Anterior cingulate cortex (tissue), 58 donors: ENCODE measurements at places on chromosomes 11 and 22.

GRCh38 chr22:20080445-20080775 is 369 bp downstream of the DGCR8 start:
- peak; percentile 76 for DNase-seq

GRCh38 chr11:68956547-68957254 is 24.1 kb downstream of the MRGPRD start:
- no peak for DNase-seq

- no peak for DNase-seq
Measured at GRCh38 chr22:40674274-40674673, 5.0 kb upstream of the MCHR1 start.

- DNase-seq: peak; percentile 43
Measured at GRCh38 chr11:1532014-1532586, 40.0 kb downstream of the DUSP8 start.

DNA sequence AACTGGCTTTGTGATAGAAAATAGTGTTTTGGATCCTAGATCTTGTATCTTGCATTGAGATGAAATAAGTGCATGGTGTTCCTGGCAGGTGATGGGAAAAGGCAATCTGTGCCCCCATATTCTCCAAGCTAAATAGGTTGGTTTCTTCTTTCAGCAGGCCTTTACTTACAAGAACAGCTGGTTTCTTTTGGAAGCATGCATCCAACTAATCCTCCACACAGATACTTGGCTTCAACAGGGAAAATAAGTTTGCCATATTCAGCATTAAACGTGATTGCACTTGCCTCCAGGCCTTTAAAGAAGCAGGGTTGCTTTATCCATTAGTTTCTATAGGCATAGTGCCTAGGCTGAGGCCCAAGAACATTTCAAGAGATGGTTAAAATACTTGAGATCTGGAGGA is 59.9 kb downstream of the APIP start:
- DNase-seq: no peak

- DNase-seq: no peak
Measured at GRCh38 chr11:134932761-134933160, 520.7 kb upstream of the B3GAT1 start.

DNA sequence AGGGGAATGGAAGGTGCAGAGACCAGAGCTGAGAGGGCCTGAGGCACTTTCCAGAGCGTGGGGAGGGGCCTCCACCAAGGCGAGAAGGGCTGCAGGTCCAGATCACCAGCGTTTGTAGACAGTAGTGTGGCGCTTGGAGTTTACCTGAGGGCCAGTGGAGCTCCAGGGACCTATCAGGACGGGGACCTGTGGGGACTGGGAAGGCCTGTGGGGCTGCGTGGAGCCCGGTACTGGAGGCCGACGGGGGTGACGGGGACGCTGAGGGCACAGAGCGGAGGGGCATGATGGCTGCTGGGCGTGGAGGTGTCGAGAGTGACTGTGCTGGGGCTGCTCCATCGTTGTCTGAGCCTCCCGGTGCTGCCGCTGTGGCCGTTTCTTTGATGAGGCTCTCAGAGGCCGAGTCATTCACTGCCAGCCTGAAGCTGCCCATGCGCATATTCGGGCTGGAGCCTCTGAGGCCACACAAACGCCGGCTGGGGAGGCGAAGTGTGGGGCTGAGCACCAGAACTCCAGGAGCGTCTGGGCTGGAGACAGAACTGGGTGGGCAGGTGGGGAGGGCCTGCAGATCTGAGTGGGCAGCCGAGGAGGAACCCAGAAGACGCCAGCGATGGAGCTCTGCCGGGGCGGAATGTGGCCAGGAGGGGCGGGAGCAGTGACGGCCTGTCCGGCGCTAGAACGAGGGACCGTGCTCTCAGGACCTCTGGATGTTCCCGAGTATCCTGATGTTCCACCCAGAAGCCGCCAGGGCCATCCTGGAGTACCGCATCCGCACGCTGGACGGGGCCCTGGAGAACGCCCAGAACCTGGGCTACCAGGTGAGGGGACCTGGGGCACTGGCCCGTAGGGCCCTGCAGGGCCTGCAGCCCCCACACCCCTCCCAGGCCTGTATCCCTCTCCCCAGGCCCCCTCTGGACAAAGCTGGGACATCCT is 2.6 kb downstream of the PGGHG start:
- DNase-seq: no peak

DNA sequence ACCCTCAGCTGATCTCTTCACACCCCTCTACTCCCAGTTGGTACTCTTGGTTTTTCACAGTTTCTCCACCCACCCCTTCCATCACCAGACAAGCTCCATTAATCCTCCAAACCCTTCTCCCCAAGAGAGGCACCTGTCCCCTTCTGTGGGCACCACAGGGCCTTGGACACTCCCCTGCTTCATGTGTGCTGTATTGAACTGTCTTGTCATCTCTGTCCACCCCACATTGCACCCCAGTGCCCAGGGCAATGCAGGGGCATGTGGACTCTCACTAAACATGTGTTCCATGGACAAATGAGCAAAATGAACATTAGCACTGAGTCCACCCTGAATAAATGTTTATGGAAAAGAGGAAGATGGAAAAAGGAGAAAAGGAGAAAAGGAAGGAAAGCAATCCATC is 181.4 kb downstream of the BCR start:
- DNase-seq: no peak

DNA sequence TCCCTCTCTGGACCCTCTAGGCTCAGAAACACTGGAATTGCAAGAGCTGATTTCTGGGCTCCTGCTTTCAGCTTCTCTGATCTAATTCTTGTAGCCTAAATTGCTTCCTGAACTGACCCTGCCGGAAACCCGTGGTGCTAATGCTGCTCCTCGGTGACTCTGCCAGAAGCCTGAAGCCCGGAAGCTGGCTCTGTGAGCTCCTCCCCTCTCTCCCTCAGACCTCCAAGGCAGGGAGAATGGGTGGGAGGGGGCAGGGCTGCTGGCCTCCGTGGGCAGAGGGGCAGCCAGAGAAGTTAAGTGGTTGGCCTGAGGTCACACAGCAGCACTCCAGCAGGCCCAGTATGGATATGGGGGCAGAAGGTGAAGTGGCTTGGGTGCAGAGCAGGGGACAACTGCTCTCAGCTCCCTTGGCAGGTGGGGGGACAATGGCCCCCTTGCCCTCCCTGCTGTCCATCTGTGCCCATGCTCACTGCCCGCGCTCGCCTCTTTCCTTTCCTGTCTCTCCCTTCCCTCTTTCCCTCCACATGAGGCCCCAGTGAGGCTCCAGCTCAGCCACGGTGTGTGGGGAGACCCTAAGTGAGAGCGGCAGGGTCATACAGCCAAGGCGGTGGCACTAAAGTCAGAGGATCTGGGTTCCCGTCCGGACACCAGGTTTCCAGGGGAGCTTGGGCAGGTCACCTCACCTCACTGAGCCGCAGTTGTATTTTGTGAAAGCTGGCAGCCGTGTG is 16.2 kb downstream of the CAPN5 start:
- DNase-seq: no peak

DNA sequence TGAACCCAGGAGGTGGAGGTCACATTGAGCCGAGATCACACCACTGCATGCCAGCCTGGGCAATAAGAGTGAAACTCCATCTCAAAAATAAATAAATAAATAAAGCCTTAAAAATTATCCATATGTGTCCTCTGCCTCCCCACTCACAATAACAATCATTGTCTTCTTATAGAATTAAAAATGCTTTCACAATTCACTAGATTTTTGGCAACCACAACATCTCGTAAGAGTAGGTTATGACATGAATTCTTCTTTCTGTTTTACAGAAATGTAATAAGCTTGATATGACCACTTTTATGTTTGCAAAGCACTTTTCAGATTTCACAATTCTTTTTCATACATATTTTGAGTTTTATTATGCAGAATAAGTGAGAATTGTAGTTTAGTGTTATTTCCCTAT is 54.5 kb upstream of the HSPA8 start:
- no peak for DNase-seq

GRCh38 chr11:116707746-116708145 is 65.0 kb downstream of the BUD13 start:
- no peak for DNase-seq

- DNase-seq: no peak
Measured at GRCh38 chr11:132866783-132867545, 665.3 kb downstream of the OPCML start.

GRCh38 chr22:23549198-23549595 is 30.9 kb downstream of the IGLL1 start:
- no peak for DNase-seq

GRCh38 chr11:64456509-64457320 is 97.8 kb downstream of the RPS6KA4 start:
- DNase-seq: no peak

- DNase-seq: no peak
Measured at GRCh38 chr11:122832721-122833470, 5.4 kb upstream of the CRTAM start.

GRCh38 chr11:86292912-86293616 is 9.0 kb upstream of the HIKESHI start:
- no peak for DNase-seq

DNA sequence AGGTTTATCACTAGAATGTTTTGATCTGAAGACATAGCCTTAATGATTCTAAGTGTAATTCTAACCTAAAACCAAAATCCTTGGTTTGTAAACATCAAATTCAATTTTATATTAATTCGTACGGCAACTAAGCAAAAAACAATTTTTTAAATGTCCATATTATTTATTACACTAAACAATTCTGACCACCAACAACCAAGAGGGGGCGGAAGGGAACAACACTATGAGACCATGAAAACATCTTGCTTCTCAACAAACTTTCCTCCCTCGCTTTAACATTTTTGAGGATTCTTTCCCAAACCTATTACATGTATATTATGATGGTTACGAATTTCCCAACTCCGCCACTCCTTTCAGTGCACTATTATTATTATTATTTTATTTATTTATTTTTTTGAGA is 6.5 kb upstream of the UCP2 start:
- no peak for DNase-seq

GRCh38 chr11:127110542-127110941 is 110.0 kb upstream of the KIRREL3 start:
- DNase-seq: no peak

DNA sequence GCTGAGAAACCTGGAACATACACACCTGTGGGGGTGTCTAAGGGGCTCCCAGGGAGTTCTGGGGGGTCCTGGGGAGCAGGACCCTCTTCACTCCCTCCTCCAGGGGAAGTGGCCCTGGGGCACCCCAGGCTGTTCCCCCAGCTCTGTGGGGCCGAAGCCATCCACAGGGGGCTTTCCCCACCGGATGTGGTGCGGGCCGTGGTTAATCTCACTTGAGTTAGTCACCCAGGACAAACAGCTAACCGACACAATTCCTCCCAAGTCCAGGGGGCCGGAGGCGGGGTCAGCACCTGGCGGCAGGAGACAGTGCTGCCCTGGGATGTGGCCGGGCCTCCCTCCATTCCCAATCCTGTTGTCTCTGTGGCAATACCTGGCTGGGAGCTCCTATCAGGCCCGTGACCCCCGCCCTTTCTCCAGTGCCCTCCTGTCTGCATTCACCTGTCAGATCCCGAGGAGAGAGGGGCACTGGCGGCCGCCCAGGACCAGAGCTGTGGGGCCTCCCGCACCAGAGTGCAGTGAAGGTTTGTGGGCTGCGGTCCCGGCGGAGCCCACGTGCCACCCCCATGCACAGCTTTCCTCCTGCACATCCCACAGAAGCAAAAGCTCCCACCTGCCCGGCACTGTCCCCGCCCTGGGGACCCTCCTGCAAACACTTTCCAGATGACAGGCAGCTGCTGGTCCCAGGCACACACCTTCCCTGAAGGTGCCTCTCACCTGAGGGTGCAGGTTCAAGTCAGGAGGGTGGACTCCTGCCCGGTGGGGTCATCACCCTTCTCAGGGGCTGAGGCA is 5.2 kb upstream of the MUC5AC start:
- DNase-seq: no peak

DNA sequence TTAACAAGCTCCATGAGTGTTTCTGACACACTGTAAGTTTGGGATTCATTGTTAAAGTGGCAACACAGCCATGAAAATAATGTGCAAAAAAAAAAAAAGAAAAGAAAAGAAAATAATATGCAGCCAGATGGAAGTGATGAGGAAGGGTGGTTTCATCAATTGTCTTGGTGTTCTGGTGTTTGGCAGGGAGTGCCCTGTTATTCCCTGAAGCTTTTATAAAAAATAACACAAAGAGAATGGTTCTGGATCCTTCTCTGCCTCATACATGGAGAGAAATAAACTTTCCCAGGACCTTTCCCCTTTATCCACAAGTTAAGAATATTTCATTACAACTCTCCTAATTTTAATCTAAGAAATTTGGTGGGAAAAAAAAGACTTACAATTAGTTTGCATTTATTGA is 16.7 kb downstream of the AMOTL1 start:
- DNase-seq: no peak

DNA sequence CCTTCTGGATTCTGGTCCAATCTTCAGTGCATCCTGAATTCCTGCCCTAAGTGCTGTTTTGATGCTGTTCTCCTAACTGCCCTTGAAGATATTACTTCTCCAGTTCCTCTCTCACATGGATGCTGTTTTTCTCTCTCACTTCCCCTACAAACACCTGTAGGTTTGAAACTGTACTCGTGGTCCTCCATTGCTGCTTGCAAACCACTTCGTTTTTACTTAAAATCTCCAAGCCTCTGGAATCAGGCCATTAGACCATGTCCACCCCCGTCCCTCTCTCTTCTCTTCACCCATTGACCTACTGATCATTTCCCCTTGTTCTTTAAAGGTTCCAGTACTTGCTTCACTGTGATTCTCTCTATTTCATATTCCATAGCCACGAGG is 988.1 kb downstream of the NTM start:
- no peak for DNase-seq

- DNase-seq: no peak
Measured at GRCh38 chr11:81444297-81444696, 1289.4 kb downstream of the FAM181B start.

GRCh38 chr11:66056501-66056900 is 4.3 kb downstream of the SF3B2 start:
- no peak for DNase-seq

DNA sequence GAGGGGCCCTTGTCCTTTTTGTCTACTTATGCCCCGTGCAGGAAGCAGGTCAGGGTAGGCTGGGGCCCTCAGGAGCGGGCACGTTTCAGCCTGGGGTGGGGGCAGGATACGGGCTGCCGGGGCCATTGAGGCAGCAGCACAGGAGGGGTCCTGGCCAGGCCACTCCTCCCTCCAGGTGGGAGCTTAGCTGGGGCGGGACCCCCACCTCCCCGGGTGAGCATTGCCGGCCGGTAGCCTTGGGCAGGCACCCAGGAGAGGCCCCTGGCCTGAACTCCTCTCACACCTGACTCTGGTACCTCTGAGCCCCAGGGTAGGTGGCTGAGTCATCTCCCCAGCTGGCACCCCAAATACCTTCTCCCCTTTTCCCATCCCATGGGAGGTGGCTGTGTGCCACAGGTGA is 5.0 kb upstream of the MUC6 start:
- no peak for DNase-seq

DNA sequence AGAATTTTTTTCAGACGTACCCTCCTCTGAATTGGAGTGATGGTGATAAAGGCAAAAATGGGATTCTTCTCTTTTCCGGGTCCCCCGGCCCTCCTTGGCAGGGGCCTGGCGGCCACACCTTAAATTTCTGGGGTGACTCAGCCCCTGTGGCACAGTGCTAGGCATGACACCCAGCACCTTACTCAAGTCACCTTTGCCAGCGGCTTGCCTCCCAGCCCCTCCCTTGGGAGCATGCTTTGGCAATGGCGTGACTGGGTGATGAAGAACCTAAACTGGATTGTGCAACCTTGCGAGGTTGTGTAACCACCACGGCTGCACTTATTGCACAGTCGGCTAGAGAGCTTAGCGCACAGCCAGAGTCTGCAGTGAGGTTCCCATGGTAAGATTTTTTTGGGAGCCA is 16.2 kb upstream of the LDLRAD3 start:
- no peak for DNase-seq
